ENCODE measurements at places on chromosomes 16 and 17. TPM values are rescaled to one million over a fixed set of nuclear protein-coding genes. Genes with fewer than 3 reads are reported as not detected.

DNA sequence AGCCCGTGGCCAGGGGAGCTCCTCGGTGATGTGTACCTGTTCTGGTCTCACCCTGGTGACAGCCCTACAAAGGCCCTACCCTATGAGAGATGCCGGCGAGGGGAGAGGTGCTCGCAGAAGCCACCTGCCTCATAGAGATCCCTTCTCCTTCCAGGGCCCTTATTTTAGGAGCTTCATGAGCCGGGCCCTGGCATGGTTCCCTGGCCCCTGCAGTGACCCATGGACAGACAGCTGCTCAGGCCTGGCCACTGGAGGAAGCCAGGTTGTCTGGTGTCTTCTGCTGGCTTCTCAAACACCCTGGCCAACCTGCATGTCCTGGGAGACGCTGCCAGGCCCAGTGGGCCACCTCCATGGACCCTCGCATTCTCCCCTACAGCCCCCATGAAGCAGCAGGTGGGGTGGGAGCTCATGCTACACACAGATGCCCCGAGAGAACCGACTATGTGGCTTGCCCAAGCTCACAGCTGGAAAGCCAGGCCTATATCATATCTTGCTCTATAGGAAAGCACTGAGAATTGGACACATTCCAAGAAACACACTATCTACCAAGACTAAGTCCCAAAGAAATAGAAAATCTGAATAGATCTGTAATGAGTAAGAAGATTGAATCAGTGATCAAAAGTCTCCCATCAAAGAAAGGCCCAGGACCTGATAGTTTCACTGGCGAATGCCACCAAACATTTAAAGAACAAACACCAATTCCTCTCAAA lies 7.2 kb upstream of the AATK start:
- no peaks in the 10 kb centered on the region for H3K27me3 ChIP-seq
- no peak for DNase-seq
- H3K27ac ChIP-seq, result no peak overlapping the region
- H3K36me3 ChIP-seq, result no peaks in the 10 kb centered on the region

MT1G gene
- total RNA-seq, result 684 TPM

DNA sequence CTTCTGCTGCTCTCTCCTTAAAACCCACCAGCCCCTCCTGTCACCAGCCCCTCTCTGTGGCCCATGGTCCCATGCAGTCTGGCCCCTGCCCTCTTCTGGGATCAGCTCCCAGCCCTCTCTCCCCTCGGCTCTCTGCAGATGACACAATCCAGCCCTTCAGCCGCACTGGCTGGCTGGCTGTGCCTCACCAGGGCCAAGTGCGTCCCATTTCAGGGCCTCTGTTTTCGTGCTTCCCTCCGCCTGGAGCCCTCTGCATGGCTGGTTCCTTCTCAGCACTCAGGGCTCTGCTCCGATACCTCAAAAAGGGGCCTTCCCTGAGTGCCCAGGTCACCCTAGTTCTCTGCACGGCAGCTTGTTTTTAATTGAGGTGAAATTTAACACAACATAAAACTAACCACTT lies 124.3 kb downstream of the SOCS1 start:
- H3K4me3 ChIP-seq, result no peak overlapping the region
- peaks cover 66% of the 10 kb centered on the region for H3K4me1 ChIP-seq
- H3K27ac ChIP-seq, result peak overlapping the region; percentile 87
- H3K27me3 ChIP-seq, result no peaks in the 10 kb centered on the region
- no peaks in the 10 kb centered on the region for H3K36me3 ChIP-seq

GRCh38 chr16:75371171-75371570 lies 62.1 kb downstream of the CFDP1 start:
- no peak overlapping the region for H3K27ac ChIP-seq
- H3K4me3 ChIP-seq, result no peak overlapping the region

- H3K4me3 ChIP-seq, result no peak overlapping the region
- H3K4me1 ChIP-seq, result no peaks in the 10 kb centered on the region
- no peaks in the 10 kb centered on the region for H3K27me3 ChIP-seq
- no peaks in the 10 kb centered on the region for H3K36me3 ChIP-seq
- H3K27ac ChIP-seq, result no peak overlapping the region
These were observed 126.5 kb upstream of the RCVRN start for GRCh38 chr17:10031606-10032005.
